Fibroblast of the aortic adventitia (primary cell): ENCODE measurements at places on chromosomes 12 and 14.

- DNase-seq = no peak
These were observed 130.4 kb downstream of the DAAM1 start for GRCh38 chr14:59318908-59319307.

DNA sequence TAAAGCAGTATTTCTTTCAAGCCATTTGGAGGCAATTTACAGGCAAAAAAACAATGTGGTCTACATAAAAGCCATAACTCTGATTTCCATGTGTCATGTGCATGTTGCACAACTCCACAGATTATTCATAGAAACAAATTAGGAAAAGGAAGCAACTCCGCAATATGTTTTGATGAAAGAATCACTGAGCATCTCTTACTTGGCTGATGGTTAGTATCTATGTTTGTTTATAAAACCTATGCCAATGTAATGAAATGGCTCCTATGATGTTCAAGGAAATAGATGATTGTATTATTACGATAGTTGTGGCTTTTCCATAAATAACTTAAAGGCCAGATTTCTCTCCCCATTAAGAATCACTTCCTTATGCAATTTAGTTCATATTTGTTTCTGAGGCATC, 373.7 kb downstream of the CCDC91 start:
- DNase-seq = peak; percentile 72

DNA sequence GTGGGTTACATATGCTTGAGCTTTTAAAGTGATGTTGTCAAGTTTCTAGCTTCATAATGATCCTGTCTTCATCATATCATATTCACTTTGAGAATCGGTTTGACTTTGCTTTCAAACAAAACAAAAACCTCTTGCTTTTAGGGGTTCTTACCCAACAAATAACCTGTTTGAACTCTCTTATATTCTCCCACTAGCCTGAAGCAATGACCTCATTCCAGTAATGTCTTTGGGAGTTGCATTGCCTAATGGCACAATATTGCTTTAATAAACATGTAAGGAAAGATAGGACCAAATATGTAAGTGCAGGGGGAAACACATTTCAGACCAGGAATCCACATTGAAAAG, 27.7 kb downstream of the WBP11 start:
- no peak for DNase-seq

DNA sequence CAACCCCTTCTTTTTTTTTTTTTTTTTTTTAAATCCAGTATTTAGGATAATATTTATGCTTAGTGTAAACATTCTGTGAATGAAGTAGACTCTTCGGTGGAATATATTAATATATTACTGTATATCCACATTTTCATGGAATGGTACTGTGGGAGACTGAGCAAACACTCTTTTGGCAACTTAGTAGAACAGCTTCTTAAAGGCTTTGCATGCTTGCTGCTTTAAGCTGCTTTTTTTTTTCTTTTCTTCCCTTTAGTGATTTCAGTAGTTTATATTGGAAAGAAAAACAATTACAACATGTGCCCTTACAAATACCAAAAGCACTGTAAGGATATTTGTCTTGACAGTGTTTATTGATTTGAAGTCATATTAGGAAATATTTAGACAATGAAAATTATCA, 78.9 kb downstream of the AEBP2 start:
- DNase-seq = no peak

GRCh38 chr14:86799244-86799647, 1193.7 kb downstream of the GALC start:
- DNase-seq = peak; percentile 99

DNA sequence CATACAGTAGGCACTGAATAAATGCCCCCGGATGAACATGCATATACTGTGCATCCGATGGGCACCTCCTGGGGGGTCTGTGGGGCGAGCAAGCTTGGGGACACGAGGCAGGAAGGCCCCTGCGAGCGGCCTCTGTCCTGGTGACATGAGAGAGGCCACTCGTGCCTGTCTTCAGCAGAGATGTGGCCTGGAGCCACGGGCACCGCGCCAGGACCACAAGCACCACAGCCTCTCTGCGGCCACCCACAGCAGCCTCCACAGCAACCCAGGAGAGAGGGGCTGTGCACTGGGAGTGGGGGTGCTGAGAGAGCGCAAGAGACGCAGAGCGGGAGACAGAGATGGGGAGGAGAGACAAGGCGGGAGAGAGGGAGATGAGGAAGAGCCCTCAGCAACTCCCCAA, 118.5 kb downstream of the RFLNA start:
- DNase-seq = no peak

DNA sequence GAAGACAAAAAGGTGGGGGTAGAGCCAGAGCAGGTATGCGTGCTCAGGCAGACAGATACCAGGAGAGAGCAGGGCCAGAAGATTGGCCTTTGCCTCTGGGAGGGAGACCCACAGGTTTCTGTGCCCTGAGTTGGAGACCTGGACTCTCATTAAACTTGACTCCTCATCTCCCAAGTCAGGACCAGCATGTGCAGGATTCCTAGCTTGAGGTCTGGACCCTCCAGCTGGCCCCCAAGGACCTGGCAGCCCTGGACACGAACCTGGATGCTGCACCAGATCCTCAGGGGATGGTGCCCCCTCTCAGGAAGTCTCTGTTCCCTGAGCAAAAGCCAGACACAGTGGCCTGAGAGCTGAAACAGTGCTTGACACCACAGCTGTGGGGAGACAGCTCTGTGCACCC, 10.5 kb upstream of the KRT73 start:
- DNase-seq = no peak

DNA sequence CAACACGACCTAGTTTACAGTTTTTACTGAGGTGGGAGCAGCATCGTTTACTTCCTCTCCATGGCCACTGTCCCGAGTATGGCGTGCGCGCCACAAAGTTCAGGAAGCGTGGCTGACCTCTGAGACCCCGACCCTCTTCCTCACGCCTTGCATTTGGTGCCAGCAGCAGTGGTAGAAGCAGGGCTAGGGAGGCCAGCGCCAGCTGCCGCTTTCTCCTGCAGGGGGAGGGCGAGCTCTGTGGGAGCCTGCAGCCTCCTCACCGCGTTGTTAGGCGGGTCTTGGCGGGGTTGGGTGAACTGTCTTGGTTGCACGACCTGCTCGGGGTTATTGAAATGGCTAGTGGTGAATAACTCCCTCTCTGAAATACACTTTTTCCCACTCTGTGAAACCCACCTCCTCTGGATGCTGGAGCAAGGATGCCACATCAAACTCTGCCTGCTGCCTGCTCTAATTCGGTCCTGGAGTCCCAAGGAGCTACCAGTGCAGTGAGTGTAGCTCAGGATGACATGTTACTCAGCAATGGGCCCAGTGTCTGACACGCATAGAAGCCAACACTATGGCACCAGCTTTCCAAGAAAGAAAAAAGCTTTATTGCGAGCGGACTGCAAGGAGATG, 22.3 kb upstream of the TDRD9 start:
- DNase-seq = no peak

- DNase-seq = peak; percentile 97
These were observed 1.3 kb upstream of the NCOR2 start for GRCh38 chr12:124568431-124569374.

DNA sequence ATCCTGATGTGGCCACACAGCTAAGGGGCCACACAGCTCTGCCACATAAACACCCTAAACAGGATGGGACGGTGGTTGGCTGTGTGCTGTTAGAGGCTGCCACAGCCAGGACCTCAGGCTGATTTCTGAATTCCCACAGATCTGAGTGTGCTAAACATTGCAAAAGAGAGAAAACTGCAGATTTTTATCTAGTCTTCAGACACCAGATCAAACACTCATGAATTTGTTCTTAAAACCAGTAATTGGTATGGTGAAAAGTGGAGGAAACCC, 190.7 kb downstream of the MON2 start:
- no peak for DNase-seq
